Stimulated activated CD8-positive, alpha-beta memory T cell treated with anti-CD3 and anti-CD28 coated beads, Interleukin-4, amount 100 ng/mL, for 1 hour (primary cell): ENCODE measurements at places on chromosomes 6 and 20.

- DNase-seq: no peak
These were observed 7.2 kb downstream of the SSTR4 start for GRCh38 chr20:23042270-23042669.

GRCh38 chr6:105791583-105792318, 294.4 kb upstream of the PRDM1 start:
- DNase-seq: no peak

- DNase-seq: no peak
These were observed 76.9 kb downstream of the TXNDC5 start for GRCh38 chr6:7833751-7834070.

DNA sequence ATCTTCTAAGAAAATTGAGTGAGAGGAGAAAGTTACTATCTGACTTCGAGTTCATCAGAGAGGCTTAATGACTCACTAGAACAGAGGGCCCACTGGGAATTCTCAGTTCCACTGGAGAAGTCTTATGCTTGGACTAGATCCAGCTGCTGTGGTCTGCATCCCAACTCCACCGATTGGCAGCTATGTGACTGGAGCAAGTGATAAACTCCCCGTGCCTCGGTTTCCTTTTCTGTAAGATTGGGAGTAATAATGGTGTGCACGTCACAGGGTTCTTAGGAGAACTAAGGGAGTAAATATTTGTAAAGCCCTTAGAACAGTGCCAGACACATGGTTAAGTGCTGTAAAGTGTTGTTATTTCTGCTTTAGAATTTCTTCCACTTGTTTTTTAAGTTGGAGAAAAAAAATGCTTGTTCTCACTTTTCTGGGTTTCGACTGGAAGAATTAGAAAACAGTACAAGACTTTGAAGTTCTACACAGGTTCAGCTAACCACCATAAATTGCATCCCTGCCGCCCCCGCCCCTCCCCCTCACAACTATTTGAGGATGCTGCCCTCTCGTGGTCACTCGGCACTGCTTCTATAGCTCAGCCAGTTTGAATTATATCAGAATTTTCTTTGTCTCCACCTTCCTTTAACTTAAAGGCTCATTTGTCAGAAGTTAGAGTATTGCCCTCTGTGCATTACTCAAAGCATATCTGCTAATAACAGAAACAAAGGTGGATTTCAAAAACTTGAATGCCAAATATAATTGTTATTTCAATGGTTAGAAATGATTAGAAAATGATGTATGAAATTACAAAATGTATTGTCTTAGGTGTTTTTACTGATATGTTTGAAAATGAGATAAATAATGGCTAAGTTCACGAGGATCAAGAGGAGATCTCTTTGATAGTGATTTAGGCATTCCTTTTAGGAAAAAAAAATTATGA, 95.0 kb upstream of the IFNGR1 start:
- DNase-seq: peak; percentile 57

- no peak for DNase-seq
These were observed 37.8 kb downstream of the NCOA7 start for GRCh38 chr6:125828476-125829039.

- no peak for DNase-seq
These were observed 41.2 kb downstream of the THBS2 start for GRCh38 chr6:169212436-169212835.

- no peak for DNase-seq
These were observed 381.9 kb upstream of the ARID1B start for GRCh38 chr6:156395276-156395675.

DNA sequence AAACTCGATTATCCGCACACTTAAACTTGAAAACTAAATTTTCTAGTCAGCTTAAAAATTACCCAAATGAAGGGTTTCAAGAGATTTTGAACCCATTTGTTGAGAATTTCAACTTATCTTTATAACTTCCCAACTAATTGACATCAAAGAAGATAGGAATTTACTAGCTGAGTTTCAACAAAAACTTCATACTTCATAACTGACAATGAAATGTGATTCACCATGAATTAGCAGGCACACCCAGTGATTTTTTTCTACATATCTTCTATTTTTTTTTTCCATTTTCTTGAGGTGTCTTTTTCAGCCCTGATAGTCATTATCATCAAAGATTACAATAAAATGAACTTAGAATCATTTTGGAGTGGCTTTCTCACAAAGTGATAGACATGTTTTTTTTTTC, 26.7 kb downstream of the TNFAIP3 start:
- DNase-seq: no peak

- DNase-seq: no peak
These were observed 7.5 kb downstream of the SMLR1 start for GRCh38 chr6:130834482-130835251.

GRCh38 chr6:128641703-128642102, 121.3 kb upstream of the PTPRK start:
- no peak for DNase-seq

DNA sequence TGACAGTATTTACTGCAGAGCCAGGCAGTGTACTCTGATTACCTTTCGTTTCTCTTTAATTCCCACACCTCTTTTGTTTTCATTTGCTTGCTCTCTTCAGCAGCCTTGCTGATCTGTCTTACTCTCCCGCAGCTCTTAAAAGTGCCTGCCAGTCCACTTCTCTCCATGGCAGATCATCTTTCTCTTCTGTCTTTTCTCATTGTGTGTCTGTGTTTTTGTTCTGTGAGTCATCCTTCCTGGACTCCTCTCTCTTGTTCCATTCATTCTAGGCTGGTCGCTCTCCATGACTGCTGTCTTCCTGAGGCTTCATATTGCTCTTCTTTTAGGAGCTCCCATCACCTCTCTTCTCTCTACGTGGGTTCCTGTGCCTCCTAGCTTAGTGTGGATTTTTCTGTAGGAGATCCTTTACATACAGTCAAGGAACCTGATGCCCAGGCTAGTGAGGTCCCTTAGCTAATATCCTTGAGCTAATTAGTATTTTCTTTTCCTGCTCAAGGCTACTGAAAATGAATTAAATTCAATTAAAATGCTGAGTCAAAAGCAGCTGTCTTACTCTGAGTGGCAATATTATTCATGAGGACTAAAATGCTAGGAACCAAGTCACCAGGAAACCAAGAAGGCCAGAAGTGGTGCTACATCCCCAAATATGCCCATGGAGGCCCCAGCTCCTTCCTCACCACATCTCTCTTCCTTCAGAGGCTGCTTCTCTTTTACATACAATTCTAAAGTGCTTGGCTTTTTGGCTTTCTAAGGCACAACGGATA, 86.1 kb downstream of the SLX4IP start:
- no peak for DNase-seq

- DNase-seq: no peak
These were observed 21.2 kb downstream of the AK9 start for GRCh38 chr6:109669811-109670210.

GRCh38 chr6:167804281-167805013, 22.3 kb upstream of the AFDN start:
- no peak for DNase-seq

DNA sequence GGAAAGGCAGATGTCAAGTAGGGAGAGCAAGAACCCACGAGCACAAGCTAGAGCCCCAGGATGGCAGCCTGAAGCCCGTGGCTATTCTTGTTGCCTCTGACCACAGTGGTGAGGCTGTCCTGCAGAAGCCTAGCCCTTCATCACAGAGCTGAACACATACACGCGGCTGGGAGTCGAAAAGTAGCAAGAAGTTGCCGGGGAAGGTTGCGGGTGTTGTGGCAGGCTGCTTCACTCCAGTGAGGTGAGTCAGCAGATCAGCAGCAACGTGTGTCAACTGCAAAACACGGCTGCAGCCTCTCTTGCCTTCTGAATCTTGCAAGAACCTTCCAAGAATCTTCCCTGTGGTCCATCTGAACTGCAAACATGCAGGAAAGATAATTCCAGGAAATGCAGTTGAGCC, 10.6 kb upstream of the STX16 start:
- no peak for DNase-seq

- DNase-seq: no peak
These were observed 40.9 kb upstream of the SLC22A2 start for GRCh38 chr6:160299559-160299958.

DNA sequence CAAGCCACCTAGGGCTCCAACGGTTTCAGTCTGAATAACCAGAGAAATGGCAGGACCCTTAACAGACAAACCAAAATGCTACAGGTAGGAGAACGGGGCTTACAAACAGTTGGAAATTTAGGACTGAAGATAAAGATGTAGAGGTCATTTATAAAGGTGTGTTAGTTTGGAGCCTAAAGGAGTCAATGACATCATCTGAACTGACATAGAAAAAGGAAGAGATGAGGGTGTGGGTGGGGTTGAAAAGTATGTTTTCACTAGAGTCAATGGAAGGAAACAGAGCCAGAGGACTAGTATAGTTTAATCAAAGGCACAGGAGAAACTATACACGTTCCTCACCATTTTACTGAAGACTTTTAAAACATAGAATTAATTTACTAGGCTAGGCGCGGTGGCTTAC, 71.0 kb upstream of the FOXO3 start:
- DNase-seq: no peak

DNA sequence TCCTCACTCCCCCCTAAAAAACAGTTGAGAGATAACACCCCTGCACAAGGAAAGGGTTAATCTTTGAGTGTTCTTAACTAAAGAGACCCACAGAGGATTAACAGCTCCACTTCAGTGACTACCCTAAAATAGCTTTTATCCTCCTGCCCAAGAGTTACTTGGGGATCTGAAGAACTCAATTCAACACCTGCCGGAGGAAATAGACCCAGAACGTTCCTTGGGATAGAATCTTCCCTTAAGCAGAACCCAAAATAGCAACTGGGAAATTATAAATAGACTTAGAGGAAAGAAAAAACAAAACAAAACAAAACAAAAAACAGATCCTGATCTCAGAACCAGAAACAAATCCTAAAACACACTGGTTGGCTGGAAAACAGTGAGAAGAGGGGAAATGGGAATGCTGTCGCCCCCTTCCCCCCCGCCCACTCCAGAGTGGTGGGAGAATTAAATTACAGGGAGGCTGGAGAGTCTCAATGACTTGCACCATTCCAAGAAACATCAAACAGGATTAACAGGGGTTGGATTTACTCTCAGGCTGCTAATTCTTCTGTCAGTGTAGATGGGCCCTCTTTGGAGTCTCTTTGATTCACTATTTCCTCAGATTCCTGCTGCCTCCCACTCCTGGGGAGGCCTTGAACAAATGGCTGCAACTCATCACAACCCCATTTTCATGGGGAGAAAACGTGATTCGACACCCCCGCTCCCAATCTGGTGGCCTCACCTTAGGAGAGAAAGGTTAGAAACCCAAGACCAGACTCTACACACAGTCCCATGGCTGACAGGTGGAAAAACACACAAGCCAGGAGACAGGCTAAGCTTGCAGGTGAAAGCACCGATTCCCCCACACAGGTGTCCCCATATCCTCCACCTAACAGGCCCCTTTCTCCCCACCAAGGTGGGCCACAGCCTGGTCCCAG, 1.4 kb downstream of the PLAGL2 start:
- no peak for DNase-seq

GRCh38 chr6:604579-604978, 52.3 kb downstream of the HUS1B start:
- DNase-seq: no peak

DNA sequence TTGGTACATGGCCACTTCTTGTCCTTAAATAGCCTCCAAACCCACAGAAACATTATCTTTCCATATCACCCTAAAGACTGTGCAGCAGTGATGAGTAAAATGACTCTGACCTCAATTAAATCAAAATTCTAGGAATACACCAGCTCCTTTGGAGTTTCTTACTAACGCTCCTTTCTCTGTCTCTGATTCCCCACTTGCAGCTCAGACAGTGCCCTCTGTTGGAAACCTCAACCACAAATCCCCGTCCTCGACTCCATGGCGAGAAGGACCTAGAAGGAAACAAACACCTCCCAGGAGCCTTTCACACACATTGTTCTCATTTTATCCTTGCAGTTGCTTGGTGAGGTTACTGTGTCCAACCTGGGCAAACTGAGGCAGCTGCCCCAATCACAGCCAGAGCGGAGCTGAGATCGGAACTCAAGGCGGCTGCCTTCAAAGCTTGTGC, 17.7 kb upstream of the PARD6B start:
- DNase-seq: no peak

DNA sequence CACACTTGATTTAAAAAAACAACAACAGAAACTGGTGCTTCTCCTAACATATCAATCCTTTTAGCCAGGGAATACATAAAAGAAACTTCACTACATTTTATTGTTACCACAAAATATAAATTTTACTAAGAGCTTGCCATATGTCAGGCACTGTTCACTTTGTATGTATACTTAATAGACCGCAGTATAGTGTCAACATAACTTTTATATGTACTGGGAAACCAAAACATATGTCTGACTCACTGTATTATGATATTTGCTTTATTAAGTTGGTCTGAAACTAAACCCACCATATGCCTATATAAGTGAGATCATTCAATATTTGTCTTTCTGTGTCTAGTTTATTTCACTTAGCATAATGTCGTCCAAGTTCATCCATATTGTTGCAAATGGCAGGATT, 108.4 kb downstream of the KLHL32 start:
- no peak for DNase-seq

DNA sequence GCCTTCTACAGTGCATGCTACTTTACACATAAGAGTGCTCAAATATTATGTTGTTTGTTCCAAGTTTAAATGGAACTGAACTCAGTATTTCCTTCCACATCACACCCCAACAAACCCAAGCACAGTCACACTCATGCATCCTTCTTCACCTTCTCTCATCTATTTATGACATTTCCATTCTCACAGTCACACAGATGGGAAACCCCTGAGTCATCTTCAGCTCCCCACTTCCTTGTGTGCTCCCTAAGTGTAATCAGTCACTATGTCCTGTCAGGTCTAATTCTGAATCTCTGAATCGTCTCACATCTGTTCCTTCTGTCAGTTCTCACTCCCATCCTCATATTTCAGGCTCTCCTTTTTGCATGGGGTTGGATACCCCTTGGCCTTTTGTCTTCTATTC, 96.0 kb downstream of the RIMS1 start:
- DNase-seq: no peak

DNA sequence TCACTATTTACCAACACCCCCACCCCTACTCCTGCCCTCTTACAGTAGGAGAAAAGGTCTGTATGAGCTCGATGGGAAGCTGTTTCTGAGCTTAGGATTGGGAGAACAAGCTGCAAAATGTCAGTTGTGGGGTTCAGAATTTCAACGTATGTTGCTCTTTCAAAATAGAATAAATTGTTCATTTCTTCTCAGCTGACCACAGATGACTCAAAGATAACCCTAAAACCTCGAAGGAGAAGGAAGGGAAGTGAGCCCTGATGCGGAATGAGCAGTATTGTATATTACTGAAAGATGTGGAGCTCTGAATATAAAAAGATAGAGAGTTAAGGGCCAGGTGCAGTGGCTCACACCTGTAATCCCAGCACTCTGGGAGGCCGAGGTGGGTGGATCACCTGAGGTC, 35.9 kb upstream of the MYLIP start:
- DNase-seq: no peak

- DNase-seq: peak; percentile 35
These were observed 48.9 kb downstream of the ANKRD60 start for GRCh38 chr20:58179432-58180099.

GRCh38 chr6:162962093-162962492, 234.3 kb downstream of the PACRG start:
- DNase-seq: no peak

- no peak for DNase-seq
These were observed 111.0 kb downstream of the PLCB1 start for GRCh38 chr20:8242827-8243724.
